Stimulated activated CD4-positive, alpha-beta T cell treated with anti-CD3 and anti-CD28 coated beads, Interleukin-2, amount 100 ng/mL, for 24 hours (primary cell): ENCODE measurements at places on chromosomes 7 and 10.
A peak's percentile ranks its signal among the peaks of the same experiment; 100 is the strongest.

DNA sequence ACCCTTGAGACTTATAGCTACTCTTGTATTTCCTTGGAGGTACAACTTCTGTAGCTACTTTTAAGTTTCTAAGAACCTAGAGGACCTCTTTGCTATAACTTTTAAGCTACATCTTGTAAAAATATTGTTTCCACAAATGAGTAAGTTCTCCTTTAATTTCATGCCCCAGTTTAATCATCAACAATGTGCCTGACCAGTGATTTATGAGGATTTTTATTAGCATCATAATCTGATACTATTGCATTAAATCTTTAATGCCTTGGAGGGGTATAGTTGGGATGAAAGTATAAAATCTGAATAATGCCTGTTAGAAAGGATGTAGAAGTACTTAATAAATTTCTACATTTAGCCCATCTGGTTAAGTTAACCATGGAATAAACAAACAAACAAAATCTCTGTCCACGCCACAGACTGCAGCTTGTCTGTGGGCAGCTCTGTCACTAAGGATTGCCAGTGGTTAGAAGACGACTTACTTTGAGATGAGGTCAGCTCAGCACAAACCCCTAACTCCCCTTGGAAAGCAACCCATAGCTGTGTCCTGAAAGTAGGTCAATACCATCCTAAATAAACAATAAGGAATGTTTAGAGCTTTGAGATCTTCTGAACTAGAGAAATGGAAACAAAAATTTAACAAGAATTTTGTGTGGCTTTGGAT lies 18.3 kb downstream of the UBE2D1 start:
- DNase-seq = no peak

DNA sequence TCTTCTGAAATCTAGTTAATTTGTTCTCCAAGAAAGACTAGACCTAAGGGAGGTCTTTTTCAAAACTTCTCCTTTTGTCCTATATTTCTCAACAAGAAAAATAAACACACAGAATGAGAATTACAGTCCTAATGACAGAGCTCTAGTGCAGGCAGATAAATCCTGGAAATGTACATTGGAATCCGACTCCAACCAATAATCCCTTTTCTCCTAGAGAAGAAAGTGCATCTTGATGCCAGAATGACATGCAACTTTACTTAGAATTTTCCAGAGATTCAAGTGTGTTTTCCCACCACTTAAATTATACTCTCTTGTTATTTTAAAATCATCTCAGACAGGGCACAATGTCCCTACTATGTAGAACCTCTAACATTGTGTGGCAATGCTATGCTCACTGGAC lies 68.2 kb downstream of the MET start:
- DNase-seq = no peak

DNA sequence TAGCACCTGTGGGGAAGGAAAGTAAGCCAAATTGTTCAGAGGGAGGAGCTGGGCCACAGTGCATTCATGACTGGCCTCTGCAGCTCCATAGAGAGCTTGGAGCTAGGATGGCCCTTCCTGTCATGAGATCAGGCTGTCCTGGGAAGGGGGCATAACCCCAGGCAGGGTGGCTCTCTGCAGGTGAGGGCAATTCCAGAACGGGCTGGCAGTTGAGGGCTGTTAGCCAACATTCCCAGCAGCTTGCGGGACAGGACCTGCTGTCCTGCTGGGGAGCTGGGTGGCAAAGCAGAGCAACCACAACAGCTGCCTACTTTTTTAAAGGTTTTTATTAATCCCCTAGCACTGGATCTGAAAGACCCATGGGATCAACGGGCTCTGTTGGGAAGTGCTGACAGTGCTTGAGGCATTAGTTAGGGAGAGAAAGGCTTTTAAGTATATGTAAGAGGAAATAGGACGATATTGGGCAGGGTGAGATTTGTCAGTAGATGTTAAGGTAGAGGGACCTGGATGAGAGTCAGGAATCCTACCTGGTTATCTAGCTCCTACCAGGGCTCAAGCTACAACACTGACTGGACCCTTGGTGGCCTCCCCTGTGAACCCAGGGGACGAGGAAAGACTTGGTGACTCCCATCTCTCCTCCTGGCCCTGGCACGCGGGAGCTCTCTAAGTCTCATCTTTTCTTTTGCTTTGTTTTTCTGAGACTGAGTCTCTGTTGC lies 77.8 kb downstream of the NAMPT start:
- DNase-seq = no peak

DNA sequence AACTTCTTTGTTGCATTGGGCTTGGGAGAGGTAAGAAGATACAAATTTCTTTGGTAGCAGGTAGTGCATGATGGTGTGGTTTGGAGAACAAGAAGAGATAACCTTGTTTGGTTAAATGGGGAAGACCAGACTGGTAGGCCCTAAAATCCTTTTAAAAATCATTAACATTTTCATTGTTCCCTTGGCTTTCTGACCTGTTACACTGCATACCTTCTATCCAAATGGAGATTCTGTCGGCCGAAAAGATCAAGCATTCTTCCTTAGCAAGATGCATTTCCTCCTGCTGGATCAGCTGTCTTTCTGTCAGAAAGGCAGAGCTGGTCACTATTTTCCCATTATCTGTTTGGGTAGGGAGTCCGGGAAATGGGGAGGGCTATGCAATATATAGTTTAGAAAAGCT lies 33.7 kb downstream of the AGK start:
- DNase-seq = no peak

DNA sequence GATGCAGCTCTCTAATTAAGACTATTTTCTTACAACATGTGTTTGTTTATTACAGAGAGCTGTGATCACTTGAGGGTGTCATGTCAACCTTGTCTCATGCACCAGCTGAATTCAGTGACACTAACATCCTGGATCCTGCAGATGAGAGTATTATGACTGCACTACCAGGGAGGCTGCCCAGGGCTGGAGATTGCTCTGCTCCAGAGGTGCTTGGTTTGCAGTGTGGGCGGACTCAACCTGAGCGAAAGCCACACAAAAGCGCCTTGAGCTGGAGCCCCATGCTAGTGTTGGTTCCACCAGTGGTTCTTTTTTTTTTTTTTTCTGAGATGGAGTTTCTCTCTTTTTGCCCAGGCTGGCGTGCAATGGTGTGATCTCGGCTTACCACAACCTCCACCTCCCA lies 33.8 kb upstream of the ATXN7L1 start:
- no peak for DNase-seq

DNA sequence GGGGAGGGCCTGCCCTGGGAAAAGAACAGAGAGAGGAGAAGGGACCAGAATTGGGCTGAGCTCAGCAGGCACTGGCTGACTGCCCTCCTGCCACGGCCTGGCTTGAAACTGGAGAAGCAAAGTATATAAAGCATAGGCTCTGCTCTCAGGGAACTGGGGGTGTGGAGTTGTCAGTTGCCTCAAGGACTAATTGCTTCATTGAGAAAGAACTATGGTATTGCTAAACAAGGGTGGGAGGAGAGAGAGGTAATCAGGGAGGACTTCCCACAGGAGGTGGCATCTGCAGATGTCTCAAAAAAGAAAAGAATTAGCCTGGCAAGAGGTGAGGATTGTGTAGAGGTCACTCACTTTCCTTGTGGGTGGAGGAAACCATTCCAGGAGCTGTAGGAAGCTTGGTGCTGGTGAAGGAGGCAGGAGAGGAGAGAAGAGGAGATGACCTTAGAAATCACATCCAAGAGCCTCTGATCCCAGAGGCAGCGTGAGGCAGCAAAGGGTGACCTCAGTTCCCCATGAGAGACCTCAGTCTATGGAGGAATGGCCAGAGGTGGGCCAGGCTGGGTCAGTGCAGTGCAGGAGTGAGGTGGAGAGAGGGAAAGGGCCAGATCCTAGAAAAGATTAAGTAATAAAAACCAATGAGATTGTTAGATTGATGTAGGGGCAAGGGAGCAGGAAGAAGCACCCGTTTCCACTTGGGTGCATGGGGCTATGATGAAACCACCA lies 2.4 kb downstream of the PILRB start:
- no peak for DNase-seq

GRCh38 chr10:3484306-3485056 lies 300.5 kb downstream of the KLF6 start:
- DNase-seq = no peak

- DNase-seq = no peak
Observed at GRCh38 chr10:5862360-5862961, 27.2 kb downstream of the ANKRD16 start.

DNA sequence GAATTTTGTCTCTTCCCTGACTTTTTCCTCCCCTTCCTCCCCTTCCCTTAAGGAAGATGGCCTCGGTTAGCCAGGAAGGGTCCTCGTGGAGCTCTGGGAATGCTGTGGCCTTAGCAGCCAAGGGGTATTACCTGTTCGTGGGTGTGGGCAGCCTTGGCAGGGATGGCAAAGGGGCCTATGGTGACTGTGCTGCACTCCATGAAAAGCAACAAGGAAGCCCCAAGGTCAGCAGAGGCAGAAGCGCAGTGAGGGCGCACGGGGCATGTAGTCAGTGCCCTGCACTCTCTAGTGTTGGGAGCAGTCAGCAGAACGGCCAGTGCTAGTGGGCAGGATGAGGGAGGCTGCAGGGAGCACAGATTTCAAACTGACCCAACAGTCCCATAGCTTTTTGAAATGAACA lies 191.8 kb downstream of the ADARB2 start:
- DNase-seq = no peak

DNA sequence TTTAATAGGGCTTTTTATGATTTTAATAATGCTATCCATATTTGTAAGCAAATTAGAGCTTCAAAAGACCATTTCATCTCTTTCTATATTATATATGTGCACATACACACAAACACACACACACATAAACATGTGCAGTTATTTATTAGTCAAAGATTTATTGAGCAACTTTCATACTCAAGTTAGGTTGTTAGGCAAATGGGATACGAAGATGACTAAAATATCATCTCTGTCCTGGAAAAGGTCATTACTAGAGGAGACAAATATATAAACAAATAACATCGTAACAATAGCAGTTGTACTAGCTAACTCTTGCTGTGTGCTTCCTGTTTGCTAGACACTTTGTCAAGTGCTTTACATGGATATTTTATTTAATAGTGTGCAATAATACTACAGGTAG lies 307.9 kb downstream of the SNX13 start:
- DNase-seq = no peak

GRCh38 chr10:51080311-51081006 lies 6.2 kb downstream of the PRKG1 start:
- DNase-seq = no peak

DNA sequence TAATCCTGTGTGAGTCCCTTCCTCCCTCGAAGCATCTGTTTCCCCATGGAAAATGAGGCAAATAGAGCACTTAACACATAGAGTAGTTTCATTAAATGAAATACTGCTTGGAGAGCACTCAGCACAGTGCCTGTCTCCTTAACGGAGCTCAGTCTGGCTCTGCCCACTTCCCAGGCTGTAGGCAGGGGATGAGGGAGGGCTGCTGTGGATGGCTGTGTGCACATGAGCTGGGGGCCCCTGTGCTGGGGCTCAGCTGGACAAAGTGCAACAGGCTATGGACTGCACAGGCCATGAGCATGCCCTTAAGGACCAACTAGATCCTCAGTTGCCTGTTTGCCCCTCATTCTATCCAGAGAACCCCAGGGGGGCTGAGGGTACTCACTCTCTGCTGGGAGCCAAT lies 14.5 kb downstream of the ZCCHC24 start:
- no peak for DNase-seq

DNA sequence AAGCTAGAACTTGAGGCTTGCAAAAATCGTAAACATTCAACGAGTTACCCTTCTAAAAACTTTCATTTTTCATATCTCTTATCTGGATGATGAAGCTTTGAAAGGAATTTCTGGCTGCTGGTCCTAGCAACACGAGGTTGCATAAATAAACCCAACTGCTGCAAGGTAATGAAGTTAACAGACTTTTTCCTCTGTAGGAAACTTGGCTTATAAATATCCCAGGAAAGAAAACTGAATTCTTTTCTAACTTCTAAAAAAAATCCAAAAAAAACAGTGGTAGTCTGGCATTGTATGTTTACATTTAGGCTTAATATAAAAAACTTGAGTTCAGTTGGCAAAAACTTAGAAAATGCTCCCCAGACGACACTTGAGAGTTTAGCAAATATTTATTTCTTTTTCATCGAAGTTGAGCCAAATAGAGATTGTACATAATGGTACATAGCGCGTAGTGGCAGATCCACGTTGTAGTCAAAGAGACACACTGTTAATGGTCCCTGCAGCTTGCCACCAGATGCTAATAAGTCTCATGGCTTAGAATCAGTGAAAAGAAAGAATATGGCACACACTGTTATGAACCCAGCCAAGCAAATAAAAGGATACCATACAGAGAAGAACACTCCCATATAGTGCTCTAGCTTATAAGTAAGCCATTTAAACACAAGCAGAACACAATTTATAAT lies 200.3 kb upstream of the PCLO start:
- DNase-seq = no peak

- peak; percentile 9 for DNase-seq
Observed at GRCh38 chr7:3301831-3302618, 973 bp downstream of the SDK1 start.

- no peak for DNase-seq
Observed at GRCh38 chr10:24821986-24822385, 98.3 kb upstream of the ARHGAP21 start.

GRCh38 chr7:53302496-53303246 lies 267.2 kb downstream of the POM121L12 start:
- DNase-seq = no peak

DNA sequence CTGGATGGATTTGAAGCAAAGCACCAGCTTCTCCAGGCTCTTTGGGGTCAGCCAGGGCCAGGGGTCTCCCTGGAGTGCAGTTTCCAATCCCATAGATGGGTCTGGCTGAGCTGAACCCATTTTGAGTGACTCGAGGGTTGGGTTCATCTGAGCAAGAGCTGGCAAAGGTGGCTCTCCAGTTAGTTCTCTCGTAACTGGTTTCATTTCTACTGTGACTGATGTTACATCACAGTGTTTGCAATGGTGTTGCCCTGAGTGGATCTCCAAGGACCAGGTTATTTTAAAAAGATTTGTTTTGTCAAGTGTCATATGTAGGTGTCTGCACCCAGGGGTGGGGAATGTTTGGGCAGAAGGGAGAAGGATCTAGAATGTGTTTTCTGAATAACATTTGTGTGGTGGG lies 14.2 kb downstream of the LEP start:
- no peak for DNase-seq

GRCh38 chr7:144834641-144835144 lies 1.2 kb downstream of the TPK1 start:
- peak; percentile 39 for DNase-seq

DNA sequence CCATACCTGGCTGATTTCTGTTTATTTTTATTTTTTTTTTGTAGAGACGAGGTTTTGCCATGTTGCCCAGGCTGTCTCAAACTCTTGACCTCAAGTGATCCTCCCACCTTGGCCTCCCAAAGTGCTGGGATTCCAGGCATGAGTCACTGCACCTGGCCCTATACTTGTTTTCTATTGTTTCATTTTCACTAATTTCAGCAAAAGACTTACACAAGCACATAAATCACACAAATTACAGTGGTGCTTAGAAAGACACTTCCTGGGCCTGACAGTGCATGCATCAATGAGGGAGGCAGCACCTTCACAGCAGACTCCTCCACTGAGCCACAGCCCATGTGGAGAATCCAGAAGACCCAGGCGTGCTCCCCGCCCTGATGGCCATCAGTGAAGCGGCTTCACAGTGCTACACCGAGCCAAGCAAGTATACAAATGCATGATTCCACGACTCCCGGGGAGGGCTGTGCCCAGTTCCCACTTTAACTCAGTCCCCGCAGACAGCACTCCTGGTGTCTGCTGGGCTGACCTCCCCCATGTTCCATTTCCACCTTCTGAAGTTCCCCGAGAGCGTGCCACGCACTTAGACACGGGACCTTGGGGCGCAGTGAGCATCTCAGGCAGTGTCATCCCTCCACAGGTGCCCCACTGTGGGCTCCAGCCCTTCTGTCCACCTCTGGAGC lies 20.6 kb downstream of the PITRM1 start:
- no peak for DNase-seq
